ENCODE measurements at places on chromosomes 2 and 18. TPM values are rescaled to one million over a fixed set of nuclear protein-coding genes. Genes with fewer than 3 reads are reported as not detected.
A peak's percentile ranks its signal among the peaks of the same experiment; 100 is the strongest.

Gene OXER1
- total RNA-seq = 1.0 TPM

DNA sequence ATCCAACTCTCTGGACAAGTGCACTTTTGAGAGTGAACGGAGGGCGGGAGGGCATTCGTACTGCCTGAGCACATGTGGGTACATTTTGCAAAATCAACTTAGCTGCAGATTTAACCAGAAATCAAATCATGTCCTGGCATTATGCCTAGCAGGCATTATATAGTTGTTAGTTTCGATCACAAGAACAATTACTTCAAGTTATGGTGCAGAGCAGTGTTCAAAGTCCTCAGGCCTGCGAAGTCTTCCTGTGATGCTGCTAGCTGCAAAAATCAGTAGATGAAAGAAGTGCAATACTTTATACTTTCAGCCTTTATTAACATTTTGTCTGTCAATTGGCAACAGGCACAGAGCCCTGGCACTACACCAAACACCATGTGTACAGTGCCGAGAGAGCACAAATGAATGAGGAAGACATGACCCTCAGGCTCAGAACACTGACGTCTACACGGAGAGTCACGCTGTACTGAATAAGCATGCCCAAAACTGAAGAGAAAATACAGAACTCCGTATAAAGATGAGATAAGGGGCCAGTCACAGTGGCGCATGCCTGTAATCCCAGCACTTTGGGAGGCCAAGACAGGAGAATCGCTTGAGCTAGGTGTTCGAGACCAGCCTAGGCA is 92.1 kb upstream of the CREB1 start:
- no peak overlapping the region for H3K4me3 ChIP-seq
- no peaks in the 10 kb centered on the region for H3K27me3 ChIP-seq
- DNase-seq = peak; percentile 56
- no peaks in the 10 kb centered on the region for H3K4me1 ChIP-seq

DNA sequence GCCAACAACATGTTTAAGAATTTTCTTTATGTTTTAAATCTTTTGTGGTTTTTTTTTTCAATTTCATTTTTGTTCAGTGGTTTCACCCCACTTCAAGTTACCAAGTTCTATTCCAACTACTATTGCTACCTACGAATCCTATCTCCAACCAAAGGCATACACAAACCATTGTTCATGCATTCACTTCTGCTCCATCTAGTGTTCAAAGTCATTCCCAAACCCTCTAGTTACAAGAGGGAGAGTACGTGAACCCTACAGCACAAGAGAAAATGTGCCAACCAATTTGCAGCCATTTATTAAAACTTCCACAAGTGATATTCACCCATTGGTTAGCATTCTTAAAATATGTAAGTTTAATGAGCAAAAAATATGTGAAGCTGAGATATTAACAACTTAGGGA is 295.1 kb upstream of the KYNU start:
- no peaks in the 10 kb centered on the region for H3K27me3 ChIP-seq
- no peak overlapping the region for H3K27ac ChIP-seq
- H3K36me3 ChIP-seq = no peaks in the 10 kb centered on the region

Gene EHBP1
- total RNA-seq = 118 TPM

Gene CCDC121
- 4.9 TPM for total RNA-seq

GRCh38 chr2:105641389-105641811 is 103.3 kb upstream of the NCK2 start:
- H3K27ac ChIP-seq = no peak overlapping the region
- no peaks in the 10 kb centered on the region for H3K27me3 ChIP-seq
- no peaks in the 10 kb centered on the region for H3K4me1 ChIP-seq

DNA sequence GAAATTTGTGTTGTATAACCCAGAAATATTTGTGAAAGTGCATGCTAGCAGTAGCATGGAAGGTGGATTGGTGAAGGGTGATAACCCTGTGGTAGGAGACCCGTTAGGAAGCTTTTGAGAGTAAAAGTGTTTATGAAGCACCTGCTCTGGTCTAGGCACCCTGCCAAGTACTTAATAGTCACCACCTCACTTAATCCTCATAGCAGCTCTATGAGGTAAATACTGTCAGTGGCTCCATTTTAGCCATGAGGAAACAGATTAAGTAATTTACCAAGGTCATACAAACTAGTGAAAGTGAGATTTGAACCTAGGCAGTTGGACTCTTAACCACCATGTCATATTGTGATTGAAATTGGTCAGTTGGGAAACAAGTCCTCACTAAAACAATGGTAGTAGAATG is 66.8 kb downstream of the TET3 start:
- no peak for DNase-seq
- no peak overlapping the region for H3K4me3 ChIP-seq
- no peak overlapping the region for H3K27ac ChIP-seq
- H3K36me3 ChIP-seq = no peaks in the 10 kb centered on the region

Gene DSG4
- not detected for total RNA-seq

DNA sequence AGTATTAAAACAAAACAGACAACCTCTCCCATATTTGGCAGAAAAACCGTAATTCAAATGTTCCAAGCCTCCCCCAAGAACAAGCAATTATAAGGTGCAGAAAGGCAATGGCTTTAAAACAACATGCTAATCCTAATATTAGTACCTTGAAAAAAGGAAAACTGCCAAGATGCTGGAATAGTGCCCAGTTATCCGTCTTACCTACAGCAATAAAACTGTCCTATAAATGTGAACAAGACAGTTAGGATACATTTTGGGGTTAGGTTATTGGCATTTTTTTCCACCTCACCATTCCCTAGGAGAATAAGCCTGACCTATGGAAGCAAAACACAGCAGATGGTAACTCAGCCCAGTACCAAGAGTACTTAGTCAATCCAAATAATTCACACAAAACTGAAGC is 83.2 kb downstream of the TCF4 start:
- H3K27ac ChIP-seq = no peak overlapping the region
- no peaks in the 10 kb centered on the region for H3K36me3 ChIP-seq
- H3K4me3 ChIP-seq = no peak overlapping the region
- H3K4me1 ChIP-seq = no peaks in the 10 kb centered on the region
- H3K27me3 ChIP-seq = no peaks in the 10 kb centered on the region

Gene SGPP2
- 0.32 TPM for total RNA-seq

- H3K27me3 ChIP-seq = no peaks in the 10 kb centered on the region
- no peak overlapping the region for H3K27ac ChIP-seq
- H3K4me3 ChIP-seq = no peak overlapping the region
- peaks cover 13% of the 10 kb centered on the region for H3K4me1 ChIP-seq
- DNase-seq = no peak
These were observed 21.6 kb downstream of the ASAP2 start for GRCh38 chr2:9228088-9228751.

Gene TMEM150A
- total RNA-seq = 40.0 TPM

DNA sequence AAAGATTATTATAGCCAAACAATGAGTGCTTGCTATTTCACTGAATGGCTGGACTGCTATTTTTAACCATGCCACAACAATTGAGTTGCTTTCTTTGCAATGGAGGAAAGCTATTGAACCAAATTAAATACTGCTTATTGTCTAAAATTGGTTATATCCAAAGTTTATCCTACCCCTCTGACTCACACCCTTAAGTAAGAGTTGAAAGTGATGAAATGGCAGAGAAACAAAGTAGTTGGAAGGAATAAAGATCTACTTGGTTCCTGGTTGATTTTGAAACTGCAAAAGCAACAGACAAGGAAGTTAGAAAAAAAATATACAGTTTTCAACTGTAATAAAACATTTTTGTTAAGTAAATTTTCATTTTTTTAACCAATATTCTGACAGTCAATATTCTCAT is 47.5 kb downstream of the EML4 start:
- no peaks in the 10 kb centered on the region for H3K36me3 ChIP-seq
- H3K4me1 ChIP-seq = no peaks in the 10 kb centered on the region
- H3K27ac ChIP-seq = peak overlapping the region; percentile 44
- DNase-seq = no peak

- H3K36me3 ChIP-seq = no peaks in the 10 kb centered on the region
- H3K27me3 ChIP-seq = no peaks in the 10 kb centered on the region
- H3K4me3 ChIP-seq = no peak overlapping the region
These were observed 32.4 kb upstream of the ATL2 start for GRCh38 chr2:38409156-38410102.

Gene SDC1
- total RNA-seq = 38.7 TPM

DNA sequence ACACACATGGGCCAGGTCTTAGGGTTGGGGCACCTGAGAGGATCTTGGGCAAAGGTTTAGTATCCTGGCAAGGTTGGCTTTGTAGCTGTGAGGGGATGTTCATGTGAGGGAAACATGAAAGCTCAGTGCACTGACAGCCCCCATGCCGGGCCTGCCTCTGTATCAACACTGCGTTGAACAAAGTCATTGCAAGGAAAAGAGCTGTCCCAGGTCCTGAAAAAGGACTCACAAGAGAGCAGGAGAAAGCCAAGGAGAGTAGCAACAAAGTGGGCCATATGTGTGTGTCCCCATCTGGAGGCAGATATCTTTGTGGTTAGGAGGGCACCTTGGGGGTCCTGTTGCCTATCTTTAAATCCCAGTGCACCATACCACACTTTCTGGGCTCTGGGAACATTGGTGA is 237.8 kb upstream of the THSD7B start:
- H3K36me3 ChIP-seq = no peaks in the 10 kb centered on the region
- no peaks in the 10 kb centered on the region for H3K27me3 ChIP-seq
- DNase-seq = no peak
- no peak overlapping the region for H3K4me3 ChIP-seq

Gene MBP
- 32.4 TPM for total RNA-seq

GRCh38 chr18:49744376-49745008 is 68.8 kb downstream of the ACAA2 start:
- no peak overlapping the region for H3K4me3 ChIP-seq
- no peaks in the 10 kb centered on the region for H3K36me3 ChIP-seq
- no peak overlapping the region for H3K27ac ChIP-seq
- no peaks in the 10 kb centered on the region for H3K4me1 ChIP-seq
- no peak for DNase-seq

DNA sequence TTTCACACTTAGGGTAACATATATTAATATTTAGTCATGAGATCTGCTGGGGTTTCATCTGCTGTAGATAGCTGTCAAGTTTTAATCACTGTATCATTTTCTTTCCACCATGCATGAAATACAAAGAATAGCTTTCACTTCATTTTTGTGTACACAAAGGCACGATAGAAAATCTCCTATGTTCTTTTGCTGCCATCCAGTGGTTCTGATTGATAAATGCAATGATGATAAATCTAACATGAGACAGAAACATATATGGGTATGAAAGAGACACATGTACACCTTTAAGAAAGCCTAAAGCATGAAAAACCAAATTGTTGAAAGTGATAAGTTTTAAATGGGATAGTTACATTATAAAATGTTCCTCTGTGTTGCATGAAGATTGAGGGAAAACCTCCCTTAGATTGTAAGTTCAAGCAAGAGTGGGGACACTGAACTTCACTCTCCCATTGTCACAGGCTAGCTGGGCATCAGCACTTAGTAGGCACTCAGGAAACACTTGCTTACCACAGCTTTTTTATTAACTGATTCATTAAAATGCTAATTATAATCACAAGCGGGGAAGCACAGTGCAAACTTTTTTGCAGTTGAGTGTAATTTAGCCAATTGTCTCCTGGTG is 31.2 kb downstream of the C1D start:
- H3K4me1 ChIP-seq = no peaks in the 10 kb centered on the region

Gene CABLES1
- total RNA-seq = 22.3 TPM

DNA sequence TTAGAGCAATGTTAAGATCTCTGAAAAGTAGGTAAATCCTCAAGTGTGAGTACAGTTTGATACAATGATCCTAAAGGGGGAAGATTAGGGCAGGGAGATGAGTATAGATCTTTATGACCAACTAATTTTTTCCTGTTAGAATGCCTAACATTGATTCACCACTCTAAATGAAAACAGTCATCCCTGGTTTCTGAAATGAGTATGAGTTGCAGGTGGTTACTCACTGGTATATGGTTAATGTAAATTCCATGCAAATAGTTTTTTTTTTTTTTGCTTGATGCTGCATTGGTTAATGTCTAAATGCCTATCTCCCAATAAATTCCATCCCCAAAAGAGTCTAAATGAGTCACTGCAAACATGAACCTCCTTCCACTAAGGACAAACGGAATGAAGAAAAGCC is 55.0 kb upstream of the SERPINB2 start:
- DNase-seq = no peak
- H3K27ac ChIP-seq = no peak overlapping the region
- no peaks in the 10 kb centered on the region for H3K27me3 ChIP-seq
- no peaks in the 10 kb centered on the region for H3K4me1 ChIP-seq
- H3K36me3 ChIP-seq = no peaks in the 10 kb centered on the region

DNA sequence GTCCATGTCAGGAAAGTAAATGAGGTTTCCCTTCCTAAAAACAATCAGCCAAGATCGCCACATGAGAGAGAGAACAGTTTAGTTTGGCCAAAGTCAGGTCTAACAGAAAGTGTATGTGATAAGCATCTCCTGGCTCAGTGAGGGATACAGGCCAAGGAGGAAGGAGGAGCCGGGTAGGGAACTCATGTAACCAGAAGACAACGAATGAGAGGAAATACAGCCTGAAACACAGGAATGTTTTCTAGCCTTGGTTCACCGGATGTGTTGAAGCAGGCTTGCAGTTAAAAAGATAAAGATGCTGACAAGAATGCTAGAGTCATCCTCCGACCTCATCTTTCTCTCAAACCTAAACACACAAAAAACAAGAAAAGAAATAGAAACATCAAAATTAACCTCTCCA is 283.9 kb upstream of the SIX2 start:
- no peak for DNase-seq
- H3K4me3 ChIP-seq = no peak overlapping the region
- no peaks in the 10 kb centered on the region for H3K36me3 ChIP-seq
- H3K4me1 ChIP-seq = no peaks in the 10 kb centered on the region
- H3K27ac ChIP-seq = no peak overlapping the region
- H3K27me3 ChIP-seq = no peaks in the 10 kb centered on the region

- H3K4me3 ChIP-seq = no peak overlapping the region
- no peak overlapping the region for H3K27ac ChIP-seq
- H3K27me3 ChIP-seq = no peaks in the 10 kb centered on the region
- no peaks in the 10 kb centered on the region for H3K36me3 ChIP-seq
These were observed 198.8 kb upstream of the FOSL2 start for GRCh38 chr2:28193630-28194403.

- no peak overlapping the region for H3K27ac ChIP-seq
- H3K4me1 ChIP-seq = no peaks in the 10 kb centered on the region
- no peaks in the 10 kb centered on the region for H3K36me3 ChIP-seq
- no peaks in the 10 kb centered on the region for H3K27me3 ChIP-seq
These were observed 252.4 kb downstream of the EIPR1 start for GRCh38 chr2:3125001-3125760.

Gene CERS6
- total RNA-seq = 46.4 TPM

Gene FAM237A
- total RNA-seq = not detected

DNA sequence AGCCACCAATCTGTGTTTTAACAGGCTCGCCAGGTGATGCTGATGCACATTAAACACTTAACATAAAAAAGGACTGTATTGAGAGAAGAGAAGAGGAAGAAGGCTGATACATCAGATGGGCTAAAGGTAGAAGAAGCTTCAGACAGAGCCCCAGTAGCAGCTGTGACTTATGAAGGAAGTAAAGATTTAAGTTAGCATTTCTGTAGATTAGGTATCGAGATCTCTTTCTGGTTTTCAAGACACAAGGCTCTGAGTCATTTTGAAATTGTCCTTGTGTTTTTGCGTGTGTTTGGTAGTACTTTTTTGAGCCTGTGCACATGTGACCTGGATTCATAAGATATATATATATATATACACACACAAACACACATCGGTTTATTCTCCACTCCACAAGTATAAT is 40.6 kb upstream of the GCFC2 start:
- H3K27me3 ChIP-seq = no peaks in the 10 kb centered on the region
- no peaks in the 10 kb centered on the region for H3K36me3 ChIP-seq
- H3K4me3 ChIP-seq = no peak overlapping the region
- no peaks in the 10 kb centered on the region for H3K4me1 ChIP-seq
- no peak overlapping the region for H3K27ac ChIP-seq
